Adipocyte (in vitro differentiated cells): ENCODE measurements at places on chromosomes 5 and 9.

GRCh38 chr9:5626727-5627634, 1.9 kb upstream of the RIC1 start:
- DNase-seq, result peak; percentile 95

GRCh38 chr5:76351176-76351575, 51.9 kb upstream of the IQGAP2 start:
- DNase-seq, result no peak

- DNase-seq, result no peak
Measured at GRCh38 chr5:16757989-16758501, 141.2 kb upstream of the RETREG1 start.

DNA sequence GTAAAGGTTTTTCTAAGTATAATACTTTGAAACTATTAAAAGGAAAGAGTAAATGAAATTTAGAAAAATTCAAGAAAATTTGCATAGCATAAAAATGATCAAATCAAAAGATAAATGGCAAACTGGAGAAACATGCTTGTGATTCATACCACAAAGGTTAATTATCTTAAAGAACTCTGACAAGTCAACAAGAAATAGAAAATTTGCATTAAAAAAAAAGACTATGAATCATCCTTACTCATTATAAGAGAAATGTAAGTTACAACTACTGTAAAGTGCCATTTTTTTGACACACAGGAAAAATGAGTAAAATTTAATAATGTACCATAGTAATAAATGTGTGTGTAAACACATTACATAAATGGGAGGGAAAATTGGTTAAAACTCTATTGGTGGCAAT, 624.4 kb upstream of the C9orf72 start:
- no peak for DNase-seq

GRCh38 chr9:93205896-93206575, 22.1 kb downstream of the WNK2 start:
- DNase-seq, result no peak

- DNase-seq, result no peak
Measured at GRCh38 chr5:119289438-119290044, 66.3 kb upstream of the TNFAIP8 start.

DNA sequence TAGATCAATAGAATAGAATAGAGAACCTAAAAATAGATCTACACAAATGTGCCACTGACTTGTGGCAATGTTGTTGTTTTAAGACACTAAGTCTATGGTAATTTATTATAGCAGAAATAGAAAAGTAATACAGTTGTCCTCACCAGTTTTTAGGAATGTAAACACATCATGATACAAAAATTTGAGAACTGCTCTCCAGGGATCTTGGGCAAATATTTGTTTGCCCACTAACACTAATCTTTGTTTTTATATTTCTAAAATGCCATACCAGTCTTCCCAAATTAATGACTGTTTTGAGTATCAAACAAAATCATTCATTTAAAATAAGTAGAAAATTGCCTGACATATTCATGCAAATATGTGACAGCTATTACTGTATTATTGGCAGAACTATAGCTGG, 297.6 kb downstream of the BRINP1 start:
- DNase-seq, result no peak

DNA sequence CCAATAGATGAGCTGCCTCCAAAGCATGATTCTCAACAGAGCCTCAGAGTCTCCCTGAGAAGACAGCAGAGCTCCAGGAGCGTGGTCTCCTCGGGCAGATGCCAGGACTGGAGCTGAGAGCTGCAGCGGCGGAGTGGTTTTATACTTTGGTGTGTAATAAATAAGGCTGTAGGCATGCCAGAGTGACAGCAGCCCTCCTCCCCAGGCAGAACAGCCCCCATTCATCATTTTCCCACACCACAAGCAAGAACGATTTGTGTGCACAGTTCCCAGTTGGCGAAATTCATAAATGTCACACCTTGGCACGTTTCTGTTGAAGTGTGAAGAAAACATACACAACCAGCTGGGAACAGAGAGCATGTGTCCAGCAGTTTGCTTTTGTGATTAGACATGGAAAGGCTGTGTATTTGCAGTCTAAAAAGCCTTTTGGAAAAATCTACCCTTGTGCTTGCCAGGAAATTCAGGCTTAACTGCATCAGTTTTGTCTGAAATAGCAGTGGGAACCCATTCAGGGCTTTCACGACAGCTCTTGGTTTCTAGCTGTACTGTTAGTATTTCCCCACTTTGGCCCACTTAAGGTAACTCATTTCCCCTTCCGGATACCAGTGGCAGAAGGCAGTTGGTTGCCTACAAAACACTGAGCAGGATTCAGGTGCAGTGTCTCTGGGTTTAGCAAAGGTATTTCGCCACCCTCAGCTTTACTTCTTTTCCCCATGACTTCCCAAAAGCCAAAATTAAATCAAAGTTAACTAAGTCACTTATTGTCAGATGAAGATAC, at the start of gene C1QTNF3:
C1QTNF3 (minus strand) TSS at position 115 of the 778 bp plus-strand sequence; CDS start at position 27, 88 bp downstream.
- DNase-seq, result no peak

DNA sequence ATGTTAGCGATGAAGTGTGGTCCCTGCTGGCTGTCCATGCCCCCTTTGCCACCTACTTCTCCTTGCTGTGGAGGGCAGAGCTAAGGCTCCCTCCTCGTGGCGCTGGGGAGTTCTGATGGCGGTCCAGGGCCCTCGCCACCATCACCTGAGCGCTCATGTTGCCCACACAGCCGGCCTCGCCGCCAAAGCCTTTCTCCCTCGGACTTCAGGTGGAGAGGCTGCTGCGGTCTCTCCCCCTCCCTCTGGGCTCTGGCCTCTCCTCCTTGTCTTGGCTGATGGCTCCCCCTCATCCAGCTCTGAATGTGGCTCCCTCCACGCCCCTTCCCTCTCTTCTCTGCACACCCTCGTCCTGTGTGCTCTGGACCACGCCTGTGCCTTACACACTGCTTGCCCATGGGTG, 14.5 kb upstream of the LPCAT1 start:
- no peak for DNase-seq

- DNase-seq, result no peak
Measured at GRCh38 chr9:135952664-135953206, 8.4 kb downstream of the UBAC1 start.

DNA sequence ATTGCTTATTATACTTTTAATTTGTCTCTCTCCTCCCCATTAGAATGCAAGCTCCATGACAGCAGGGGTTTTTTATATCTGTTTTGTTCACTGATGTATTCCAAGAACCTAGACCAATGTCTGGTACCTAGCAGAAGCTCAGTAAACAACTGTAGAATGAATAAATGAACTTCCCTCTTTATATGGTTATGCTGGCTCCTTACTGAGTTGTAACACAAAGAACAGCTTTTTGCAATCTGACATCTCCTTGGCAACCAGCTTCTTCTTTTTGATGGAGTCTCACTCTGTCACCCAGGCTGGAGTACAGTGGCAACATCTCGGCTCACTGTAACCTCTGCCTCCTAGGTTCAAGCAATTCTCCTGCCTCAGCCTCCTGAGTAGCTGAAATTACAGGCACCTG, 13.6 kb downstream of the TRMO start:
- DNase-seq, result no peak

DNA sequence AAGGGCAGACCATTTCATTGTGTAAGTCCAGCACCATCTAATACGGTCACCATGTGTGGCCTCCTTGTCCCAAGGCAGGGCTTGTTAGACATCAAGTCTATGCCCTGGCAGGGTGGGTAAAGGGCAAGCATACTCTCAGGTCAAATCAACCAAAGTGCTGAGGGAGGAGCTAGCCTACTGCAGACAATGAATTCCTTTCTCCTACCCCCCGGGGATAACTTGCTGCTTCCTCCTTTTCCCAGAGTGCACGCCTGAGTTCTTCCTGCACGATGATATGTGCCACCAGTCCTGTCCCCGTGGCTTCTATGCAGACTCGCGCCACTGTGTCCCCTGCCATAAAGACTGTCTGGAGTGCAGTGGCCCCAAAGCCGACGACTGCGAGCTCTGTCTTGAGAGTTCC, 71.4 kb downstream of the RFK start:
- DNase-seq, result no peak

GRCh38 chr5:176535664-176536131, 1.5 kb downstream of the RNF44 start:
- DNase-seq, result peak; percentile 31
